ENCODE measurements at places on chromosomes 7 and 10.
A peak's percentile ranks its signal among the peaks of the same experiment; 100 is the strongest.

GRCh38 chr10:528173-529165 is 161.0 kb downstream of the DIP2C start:
- DNase-seq = no peak

DNA sequence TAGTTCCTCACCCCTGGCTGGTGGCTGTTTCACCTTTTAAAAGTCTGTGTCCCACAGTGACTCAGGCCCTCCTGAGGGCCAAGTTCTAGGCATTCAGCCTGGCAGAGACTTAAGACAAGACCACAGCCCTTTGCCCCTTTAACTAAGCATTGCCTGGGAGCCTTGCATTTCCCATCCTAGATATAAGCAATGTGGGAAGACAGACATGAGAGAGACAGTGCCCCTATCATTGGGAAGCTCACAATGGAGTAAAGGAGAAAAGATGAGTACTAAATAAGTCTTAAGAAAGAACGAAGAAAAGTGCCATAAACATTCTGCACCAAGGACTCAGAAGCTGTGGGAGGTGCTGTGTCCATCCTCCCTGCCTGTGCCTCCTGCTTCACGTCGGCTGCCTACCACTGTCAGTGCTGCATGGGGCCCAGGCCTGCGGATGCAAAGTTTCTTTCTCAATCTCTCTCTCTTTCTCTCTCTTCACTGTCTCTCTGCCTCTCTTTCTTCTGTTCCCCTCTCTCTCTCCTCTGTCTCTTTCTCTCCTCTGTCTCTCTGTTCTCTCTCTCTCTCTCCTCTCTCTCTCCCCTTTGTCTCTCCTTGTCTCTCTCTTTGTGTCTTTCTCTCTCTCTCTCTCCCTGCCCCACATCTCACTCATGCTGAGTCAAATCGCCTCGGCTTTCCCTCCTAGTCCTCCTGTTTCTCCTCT is 21.5 kb downstream of the GPRIN2 start:
- DNase-seq = no peak

DNA sequence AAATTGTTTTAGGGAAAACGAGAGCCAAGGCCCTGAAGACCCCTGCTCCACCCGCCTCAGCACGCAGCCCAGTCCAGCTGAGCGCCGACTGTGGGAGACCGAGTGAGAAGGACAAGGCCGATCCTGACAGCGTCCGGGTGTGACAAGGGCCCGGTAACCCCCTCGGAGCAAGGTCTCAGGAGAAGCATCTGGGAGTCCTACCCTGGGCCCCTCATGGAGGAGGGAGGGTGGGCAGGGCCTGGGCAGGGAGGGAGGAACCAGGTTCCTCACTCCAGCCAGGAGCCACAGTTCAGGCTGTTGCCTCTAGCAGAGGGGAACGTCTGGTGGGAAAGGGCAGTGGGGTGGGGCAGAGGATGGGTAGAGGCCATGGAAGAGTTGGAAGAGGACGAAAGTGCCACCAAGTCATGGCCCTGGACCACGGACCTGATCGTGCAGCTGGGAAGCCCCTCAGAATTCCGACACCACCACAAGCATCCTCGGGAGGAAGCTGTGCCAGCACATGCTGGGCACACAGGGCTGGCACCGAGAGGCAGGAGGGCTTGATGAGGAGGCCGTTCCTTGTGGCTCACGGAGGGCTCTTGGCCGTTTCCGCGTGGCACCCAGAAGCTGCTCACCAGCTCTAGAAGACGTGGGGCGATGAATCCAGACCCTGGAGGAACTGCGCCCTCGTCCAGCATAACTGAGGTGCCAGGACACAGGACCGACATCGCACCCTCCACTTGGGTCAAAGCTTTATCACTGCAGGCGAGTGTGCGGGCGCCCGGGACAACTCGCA is 2.2 kb upstream of the KNDC1 start:
- DNase-seq = no peak

DNA sequence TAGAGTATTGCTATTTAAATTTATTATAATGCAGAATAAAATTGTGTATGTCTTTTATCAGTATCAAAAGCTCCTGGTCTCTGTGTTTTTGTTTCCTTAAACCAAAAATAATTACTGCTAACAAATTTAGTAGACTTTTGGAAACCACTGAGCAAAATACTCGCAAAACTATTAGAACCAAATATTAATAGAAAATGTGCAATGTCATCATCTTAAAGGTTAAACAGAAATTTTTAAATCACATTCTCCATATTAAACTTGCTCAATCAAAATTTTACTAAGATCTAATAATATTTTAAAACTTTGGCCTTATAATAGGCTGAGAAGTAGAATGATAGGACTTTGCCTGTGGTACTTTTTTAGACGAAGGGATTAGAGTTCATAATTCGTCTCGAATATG is 48.4 kb downstream of the AASS start:
- no peak for DNase-seq

DNA sequence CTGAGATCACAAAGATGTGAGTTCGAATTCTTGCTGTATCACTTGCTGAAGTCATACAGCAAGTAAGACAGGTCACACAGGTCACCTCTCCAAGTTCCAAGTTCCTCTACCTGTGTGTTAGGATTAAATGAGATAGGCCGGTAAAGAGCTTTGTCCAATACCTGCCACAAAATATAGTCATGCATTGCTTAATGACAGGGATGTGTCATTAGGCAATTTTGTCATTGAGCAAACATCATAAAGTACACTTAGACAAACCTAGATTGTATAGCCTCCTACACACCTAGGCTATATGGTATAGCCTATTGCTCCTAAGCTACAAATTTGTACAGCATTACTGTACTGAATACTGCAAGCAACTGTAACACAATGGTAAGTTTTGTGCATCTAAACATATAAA is 469.4 kb downstream of the KCNMA1 start:
- no peak for DNase-seq

- no peak for DNase-seq
Observed at GRCh38 chr7:40843338-40843985, 708.7 kb downstream of the SUGCT start.

GRCh38 chr10:133258066-133258817 is 18.4 kb downstream of the ADAM8 start:
- DNase-seq = peak; percentile 56

GRCh38 chr10:110174816-110175215 is 32.6 kb upstream of the MXI1 start:
- DNase-seq = no peak

DNA sequence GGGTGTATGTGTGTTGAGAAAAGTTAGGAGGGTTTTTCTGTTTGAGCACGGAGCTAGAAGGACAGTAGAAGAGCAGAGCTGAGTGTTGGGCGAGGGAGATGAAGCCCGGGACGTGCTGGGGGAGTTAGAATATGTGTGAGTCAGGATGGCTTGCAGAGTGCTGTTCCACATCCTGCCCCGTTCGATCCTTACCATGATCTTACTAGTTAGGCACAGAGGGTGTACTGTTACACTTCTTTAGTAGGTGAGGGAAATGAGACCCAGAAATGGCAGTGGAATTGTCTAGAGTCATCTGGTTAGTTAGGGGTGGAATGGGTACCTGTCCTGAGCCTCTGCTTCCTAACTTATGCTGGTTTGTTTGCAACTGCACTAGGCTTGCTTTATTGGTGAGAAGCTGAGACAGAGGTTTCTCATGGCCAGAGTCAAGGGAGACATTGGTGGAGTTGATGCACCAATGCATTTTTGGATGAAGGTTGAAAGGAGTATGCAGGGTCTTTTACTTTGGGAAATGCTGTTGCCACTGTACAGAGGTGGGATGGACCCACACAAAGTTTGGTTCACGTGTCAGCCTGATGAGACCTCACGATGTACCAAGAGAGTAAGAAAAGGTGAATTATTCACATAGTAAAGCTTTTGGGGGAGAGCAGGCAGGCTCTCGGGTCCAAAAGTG is 42.4 kb downstream of the CCNY start:
- no peak for DNase-seq

DNA sequence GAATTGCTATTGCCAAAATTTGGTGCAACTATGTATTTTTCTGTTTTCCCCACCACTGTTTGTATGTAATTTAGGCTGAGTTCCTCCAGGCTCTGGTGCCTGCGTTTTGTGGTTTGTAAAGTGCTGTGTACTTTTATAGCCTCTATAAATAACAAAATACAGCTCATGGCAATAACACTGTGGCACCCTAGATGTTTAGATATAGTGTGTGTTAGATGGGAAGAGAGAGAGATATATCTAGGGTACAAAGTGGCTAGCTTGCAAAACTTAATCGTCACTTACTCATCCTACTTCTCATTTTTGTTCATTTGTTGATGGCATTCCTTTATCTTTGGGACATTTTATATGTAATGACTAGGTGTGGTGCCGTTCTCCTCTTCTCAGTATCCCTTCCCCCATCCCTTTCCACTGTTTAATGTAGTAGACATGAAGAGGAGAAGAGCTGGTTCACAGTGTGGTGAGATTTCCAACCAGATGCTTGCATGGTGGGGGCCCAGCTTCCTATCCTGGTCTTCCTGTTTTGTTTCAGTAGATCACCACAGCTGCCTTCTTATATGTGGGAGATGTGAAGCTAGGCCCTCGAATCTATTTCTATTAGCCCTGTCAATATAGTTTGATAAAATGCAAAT is 115.0 kb downstream of the SND1 start:
- DNase-seq = no peak

DNA sequence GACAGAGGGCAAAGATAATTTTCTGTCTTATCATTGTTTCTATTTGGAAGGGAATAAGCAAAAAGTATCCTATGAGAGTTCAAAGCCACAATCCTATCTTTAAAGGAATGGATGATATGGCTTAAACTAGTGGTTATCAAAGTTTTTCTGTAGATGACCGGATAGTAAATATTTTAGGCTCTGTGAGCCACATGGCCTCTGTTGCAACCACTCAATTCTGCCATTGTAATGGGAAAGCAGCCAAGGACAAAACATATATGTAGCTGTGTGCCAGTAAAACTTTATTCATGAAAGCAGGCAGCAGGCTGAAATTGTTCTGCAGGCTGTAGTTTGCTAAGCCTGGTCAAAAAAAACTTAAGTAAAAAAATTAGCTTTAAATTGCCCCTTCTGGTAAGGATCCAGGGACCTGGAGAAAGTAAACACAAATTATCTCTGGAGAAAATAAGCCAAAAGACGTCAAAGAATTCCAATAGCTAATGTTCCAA is 73.3 kb downstream of the THSD7A start:
- no peak for DNase-seq

DNA sequence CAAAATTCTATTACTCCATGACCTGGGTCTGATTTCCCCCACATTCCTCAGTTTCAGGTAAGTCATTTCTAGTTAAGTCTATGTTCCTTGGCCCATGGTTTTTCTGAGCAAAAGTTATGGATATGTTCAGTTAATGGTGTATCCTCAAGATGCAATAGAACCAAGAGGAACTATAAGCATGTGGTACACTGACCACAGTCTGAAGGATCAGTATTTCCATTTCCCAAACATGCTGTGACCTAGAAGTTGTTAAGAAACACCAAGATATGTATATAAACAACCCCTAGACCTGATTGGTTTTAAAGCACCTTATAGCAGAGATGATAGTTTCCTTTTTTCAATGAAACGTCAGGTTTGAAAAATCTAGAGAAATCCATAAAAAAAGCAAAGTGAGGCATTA is 94.2 kb upstream of the ABCB5 start:
- DNase-seq = no peak

DNA sequence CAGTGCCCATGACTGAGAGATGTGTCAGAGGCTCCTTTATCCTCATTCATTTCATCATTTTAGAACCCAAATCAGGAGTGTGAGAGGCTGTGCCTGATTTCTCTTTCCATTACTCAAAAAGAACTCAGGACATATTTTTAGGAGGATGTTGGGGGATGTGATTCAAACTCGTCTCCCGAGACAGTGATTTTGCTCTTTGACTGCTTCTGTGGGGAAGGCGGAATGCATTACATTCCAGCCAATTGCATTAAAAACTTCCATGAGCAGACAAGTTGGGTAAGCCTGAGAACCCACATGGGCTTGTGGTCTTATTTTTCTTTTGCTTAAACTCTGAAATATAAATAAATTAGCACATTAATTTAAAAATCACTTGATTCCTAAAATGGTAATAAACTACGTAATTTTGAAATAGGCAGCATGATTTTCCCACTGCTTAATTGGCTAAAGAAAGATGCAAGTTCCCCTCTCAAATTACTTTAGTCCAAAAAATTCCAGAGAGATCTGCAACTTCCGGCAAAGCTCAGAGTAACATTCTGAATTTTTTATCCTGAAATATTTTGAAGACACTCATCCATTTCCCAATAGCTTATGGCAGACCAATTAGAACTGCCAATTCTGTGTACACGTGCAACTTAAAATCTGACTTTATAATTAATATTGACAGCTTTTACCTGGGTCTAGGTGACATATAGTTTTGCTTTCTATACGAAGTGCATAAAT is 185.6 kb downstream of the C7orf25 start:
- DNase-seq = no peak

DNA sequence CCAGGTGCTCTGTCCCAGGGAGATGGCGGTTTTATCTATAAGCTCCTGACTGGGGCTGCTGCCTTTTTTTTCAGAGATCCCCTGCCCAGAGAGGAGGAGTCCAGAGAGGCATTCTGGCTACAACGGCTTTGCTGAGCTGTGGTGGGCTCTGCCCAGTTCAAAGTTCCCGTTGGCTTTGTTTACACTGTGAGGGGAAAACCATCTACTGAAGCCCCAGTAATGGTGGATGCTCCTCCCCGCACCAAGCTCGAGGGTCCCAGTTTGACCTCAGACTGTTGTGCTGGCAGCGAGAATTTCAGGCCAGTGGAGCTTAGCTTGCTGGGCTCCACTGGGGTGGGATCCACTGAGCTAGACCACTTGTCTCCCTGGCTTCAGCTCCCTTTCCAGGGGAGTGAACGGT is 16.4 kb upstream of the SLC26A5 start:
- DNase-seq = no peak

GRCh38 chr10:114513381-114513792 is 109.1 kb upstream of the AFAP1L2 start:
- DNase-seq = no peak
